Activated CD4-positive, alpha-beta T cell treated with anti-CD3 and anti-CD28 coated beads for 24 hours (primary cell): ENCODE measurements at places on chromosomes 7 and 10.

GRCh38 chr10:71837098-71837827 lies 13.8 kb downstream of the PSAP start:
- no peak for DNase-seq

GRCh38 chr10:124214610-124215375 lies 121.4 kb upstream of the CHST15 start:
- no peak for DNase-seq

DNA sequence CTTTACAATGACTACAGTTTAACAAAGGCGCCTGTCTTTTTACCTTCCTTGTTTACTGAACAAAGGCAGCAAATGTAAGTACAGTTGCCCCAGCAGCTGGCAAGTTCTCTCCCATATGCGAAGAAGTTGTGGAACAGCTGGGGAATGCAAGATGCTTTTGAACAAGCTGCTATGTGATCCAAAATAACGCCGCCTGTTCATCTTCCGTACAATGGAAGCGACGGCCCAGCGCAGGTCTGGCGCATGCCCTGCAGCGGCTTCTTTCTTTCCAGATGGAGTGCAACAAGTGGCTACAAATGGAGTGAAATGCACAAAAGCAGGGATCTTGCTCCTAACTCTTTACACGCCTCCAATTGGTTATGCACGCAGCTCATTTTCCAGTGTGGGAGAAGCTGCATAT lies 97.0 kb upstream of the SVIL start:
- no peak for DNase-seq

- peak; percentile 31 for DNase-seq
Observed at GRCh38 chr7:8436965-8437364, 3.6 kb downstream of the NXPH1 start.

DNA sequence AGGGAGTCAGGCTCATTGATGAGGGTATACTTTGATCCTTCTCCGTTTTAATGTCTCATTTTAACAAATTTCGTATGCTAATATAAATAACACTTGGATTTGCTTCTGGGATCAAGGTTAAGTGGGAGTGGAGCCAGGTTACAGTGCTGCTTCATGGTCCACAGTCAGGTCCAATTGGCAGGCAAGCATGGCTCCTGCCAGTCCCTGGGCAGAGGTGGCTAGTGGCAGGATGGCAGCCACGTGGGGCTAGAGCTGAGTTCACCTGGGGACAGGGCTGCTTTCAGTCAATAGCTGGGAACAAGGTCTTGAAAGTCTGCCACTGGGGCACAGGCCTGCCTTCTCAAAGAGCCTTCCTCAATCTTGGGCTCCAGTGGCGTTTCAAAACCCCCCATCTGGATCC lies 16.0 kb upstream of the VWA2 start:
- DNase-seq: no peak

DNA sequence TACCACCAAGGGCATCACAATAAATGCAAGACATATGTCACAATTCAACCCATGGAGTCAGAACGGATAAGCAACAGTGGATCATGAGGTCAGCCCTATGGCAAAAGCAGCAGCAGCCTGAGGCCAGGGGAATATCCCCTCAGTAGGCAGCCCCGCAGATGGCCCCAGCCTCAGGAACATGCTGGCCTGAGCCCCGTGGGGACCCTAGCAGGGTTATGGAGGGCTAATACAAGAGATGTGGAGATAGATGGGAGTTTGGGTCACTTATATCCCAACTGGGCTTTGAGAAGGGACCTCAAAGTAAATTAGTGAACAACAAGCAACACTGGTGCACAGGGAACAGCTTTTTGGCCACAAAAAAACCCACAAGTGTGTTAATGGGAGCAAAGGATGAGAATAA lies 9.1 kb downstream of the TMEM72 start:
- no peak for DNase-seq

- DNase-seq: no peak
Observed at GRCh38 chr7:70267381-70268120, 669.3 kb downstream of the AUTS2 start.

GRCh38 chr10:23186697-23187096 lies 5.4 kb upstream of the PTF1A start:
- DNase-seq: no peak

DNA sequence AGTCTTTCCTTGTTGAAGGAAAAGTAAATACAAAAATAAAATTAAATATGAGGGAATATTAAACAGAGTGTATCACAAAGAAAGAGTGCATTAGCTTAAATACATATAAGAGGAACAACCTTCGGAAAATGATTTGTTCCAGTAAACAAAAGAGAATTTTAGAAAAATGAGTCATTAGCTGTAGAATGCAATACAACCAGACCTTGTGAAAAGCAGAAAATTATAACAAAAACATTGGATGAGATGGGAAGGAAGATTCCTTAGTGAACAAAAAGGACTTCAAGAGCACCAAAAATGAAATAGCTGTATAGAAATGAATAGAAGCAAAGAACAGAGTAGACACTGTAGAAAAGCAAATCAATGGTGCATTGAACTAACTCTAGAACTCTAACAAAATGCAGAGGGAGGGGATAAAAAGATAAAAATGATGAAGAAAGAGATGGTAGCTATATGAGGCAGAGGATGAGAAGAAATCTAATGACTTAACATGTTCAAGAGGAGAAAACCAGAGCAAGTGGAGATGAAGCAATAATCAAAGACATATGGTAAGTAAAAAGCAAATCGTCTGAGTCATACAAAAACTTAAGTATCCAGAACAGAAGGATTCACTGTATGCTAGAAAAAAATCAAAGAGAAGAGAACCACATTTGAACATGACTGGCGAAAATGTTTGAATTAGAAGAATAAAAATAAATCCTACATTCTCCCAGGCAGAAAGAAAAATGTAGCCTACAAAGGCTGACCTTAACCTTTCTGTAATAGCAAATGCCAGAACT lies 190.5 kb downstream of the TMEM26 start:
- no peak for DNase-seq

- DNase-seq: no peak
Observed at GRCh38 chr7:67947646-67948045, 951.0 kb downstream of the TYW1 start.

DNA sequence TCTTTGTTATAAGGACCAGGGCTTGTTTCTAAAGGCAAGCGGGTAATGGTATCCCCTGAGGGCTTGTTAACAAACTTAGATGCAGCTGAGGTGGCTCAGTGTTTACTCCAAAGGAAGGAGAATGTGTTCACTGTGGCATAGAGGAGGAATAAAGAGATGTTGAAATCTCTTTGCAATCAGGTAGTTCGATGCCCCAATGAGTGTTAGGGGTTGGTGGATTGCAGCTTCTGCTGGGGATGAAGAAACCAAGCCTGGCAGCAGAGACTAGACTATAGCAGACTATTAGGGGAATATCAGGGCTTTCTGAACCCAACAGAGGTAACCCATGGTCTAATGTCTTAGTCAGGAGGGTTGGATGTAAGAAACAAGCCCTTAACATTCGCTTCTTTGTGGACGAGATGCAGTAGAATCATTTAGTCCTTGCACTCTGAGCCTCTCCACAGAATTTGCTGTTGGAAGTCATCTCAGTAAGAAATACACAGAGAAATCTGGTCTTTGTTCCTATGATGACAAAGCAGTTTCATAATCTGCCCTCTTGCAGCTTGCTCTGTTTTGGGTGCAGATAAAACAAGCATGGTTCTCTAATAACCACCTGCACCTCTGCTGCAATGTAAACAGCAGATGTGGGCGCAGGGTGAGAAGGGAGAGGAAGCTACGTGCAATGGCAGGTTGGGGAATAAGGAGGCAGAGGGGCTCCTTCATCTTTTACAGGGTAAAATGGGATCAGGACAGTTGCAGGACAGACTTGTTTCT lies 108.6 kb downstream of the NRF1 start:
- DNase-seq: no peak

GRCh38 chr7:32506266-32507054 lies 11.2 kb downstream of the AVL9 start:
- no peak for DNase-seq

- no peak for DNase-seq
Observed at GRCh38 chr7:69561266-69561960, 36.9 kb upstream of the AUTS2 start.

GRCh38 chr10:70162892-70163201 lies 7.5 kb downstream of the SAR1A start:
- DNase-seq: no peak

- DNase-seq: no peak
Observed at GRCh38 chr7:105766421-105767073, 109.9 kb downstream of the ATXN7L1 start.

- DNase-seq: no peak
Observed at GRCh38 chr7:39071116-39071515, 93.4 kb downstream of the POU6F2 start.

GRCh38 chr10:3150961-3151360 lies 21.6 kb downstream of the PITRM1 start:
- DNase-seq: no peak

DNA sequence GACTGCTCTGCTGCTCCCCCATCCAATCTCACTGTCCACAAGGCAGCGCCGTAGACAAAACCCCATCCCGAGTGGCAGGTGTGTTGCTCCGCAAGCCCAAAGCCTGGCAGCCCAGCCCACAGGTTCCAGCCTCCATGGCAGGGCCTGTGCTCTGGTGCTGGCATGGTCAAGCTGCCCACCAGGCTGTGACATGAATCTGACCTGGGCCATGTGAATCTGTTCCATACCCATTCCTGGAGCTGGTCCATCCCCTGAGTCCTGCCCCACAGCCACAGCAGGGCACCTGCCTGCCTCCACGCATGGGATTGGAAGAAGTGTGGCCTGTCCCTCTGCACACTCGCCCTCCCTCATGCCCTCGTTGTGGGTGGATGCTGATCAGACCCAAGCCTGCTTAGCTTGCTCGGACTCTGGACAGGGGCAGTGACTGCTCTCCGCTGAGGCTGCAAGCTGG lies 128.8 kb downstream of the PTPN20 start:
- no peak for DNase-seq

- no peak for DNase-seq
Observed at GRCh38 chr10:103897241-103897774, 20.7 kb downstream of the STN1 start.

DNA sequence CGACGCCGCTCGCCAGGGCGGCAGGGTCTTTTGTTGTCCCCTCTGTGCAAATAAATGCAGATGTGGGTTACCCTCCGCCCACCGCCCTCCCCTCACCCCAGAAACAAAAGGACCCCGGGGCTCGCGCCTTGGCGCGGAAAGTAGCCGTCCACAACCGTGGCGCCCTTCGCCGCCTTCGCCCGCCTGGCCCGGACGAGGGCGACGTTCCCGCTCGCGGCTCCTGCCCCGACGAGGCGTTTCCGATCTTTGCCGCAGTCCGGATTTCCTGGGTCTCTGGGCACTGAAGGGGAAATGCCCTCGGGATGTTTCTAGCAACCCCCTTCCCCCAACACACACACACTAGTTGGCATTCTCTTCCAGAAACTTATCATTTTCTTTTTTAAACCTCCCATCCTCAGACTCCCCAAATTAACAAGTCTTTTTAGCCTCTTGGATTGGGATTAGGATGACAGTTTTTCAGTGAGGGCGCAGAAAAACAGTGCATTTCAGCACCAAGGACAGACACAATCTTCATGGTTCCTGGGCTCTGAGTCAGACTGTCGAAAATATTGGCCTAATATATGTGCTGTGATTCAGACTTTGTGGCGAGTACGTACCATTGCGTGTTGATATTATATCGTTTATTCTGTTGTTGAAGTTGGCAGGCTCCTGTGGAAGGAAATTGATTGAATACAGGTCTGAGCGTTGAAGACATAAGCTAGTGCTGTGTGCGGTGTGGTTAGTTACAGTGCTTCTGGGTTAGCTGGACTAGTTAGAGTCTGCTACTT lies 771 bp downstream of the PHYHIPL start:
- no peak for DNase-seq

- DNase-seq: no peak
Observed at GRCh38 chr10:128026615-128027300, 99.5 kb downstream of the MKI67 start.

DNA sequence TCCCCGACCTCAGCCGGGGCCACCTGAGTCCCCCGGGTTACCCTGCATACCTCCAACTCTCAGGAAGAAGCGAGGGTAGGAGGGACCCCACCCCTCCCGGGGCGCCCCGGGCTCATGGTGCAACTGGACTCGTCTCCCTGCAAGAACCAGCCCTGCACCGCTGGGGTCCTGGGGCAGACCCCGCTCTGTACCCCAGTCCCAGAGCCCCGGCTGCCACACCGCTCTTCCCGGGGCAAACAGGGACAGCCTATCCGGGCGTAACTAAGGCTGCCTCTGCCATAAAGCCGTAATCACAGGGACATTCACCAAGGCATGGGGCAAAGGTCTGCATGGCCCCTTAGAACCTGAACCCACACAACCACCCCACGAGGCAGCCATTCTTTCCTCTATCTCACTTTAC lies 6.7 kb upstream of the MAFK start:
- DNase-seq: no peak

DNA sequence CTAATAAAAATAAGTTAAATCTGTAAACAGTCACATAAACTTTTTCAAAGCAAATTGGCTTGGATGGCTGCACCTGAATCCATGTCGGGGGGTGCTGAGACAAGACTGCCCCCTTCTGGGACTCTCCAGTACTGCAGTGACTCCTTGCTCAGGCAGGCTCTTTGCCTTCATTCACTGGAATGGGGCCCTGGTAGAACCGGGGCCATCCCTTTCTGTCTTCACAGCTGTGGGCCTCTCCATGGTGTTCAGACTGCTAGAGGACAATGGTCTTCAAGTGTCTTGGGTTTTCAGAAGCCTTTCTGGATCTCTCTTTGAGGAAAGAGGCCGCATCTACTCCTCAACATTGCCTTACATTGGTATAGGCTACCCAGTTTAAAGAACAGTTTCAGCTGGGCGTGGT lies 16.1 kb upstream of the IMPDH1 start:
- peak; percentile 70 for DNase-seq

GRCh38 chr10:14413523-14413922 lies 82.8 kb upstream of the FRMD4A start:
- no peak for DNase-seq

DNA sequence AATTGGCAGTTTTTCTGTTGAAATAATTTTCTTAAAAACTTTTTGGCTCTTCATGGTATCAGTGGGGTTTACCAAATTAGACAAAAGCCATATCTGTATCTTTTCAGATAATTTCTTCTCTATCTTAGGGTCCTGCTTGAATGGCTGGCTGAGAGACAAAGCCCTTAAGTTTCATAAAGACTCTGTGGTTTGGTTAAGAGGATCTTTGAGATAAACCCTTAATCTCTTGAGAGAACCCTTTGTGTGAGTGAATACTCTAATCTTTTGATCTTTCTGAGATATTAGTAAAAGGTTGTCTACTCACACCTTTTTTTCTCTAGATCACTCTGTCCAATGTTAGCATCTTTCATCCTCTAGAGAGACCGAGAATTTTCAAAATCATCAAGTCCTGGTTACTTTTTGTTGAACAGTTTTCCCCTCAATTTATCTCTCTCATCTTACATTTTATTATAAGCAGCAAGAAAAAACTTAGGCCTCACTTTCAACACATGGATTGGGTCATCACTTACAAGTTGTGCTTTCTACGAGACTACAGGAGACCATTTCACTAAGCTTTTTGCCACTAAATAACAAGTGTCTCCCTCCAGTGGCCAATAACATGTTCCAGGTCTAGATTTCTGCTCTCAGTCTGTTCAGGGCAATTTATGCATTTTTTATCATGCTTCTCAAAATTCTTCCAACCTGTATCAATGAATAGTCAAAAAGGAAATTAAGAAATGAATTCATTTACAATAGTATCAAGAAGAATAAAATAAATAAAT lies 28.4 kb downstream of the DNAJC9 start:
- DNase-seq: no peak

GRCh38 chr7:3179456-3179855 lies 121.6 kb upstream of the SDK1 start:
- DNase-seq: no peak

GRCh38 chr7:45078125-45078681 lies 10.6 kb downstream of the NACAD start:
- DNase-seq: no peak

GRCh38 chr7:134888141-134888740 lies 98.1 kb upstream of the AGBL3 start:
- no peak for DNase-seq

GRCh38 chr7:99669782-99670181 lies 10.0 kb downstream of the CYP3A5 start:
- no peak for DNase-seq
